ENCODE measurements at places on chromosomes 7 and 10. TPM values are rescaled to one million over a fixed set of nuclear protein-coding genes. Genes with fewer than 3 reads are reported as not detected.

DNA sequence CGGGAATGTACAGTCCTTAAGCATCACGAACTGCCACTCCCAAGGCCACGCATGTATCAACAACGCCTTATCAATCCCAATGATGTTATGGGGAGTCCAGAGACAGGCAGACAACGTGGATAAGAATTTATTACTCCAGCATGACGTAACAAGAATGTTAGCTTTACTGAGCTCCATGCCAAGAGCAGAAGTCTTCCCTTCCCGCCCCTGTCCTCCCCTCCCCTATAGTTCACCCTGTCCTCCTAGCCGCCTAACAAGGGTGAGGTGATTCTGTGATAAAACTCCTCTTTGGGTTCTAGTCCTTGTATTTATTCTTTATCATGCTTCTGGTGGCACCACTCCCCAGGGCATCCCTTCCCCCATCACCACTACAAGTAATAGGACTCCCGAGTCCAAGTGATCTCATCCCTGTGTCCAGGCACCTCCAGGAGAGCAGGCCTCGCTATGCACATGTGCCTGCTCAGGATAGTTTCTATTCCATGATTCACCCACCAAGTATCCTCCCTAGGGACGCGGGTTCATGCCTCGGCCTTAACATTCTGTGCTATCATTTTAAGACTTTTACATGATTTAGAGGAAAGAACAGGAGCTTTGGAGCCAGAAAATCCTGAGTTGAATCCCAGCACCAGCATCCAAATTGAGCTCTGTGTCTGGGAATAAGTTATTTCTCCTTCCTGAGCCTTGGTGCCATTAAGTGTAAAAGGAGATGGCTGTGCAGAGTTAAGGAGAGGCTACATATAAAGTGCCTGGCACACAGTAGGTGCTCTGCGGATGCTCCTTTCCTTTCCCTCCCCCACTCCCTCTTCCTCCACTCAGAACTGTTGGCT lies 15.4 kb downstream of the GSDME start:
- no peaks in the 10 kb centered on the region for H3K27me3 ChIP-seq
- no peak overlapping the region for H3K4me3 ChIP-seq
- DNase-seq, result peak; percentile 63
- 0 out of 2 replicates have a peak, but pooled peaks cover 8% of the 10 kb centered on the region for H3K36me3 ChIP-seq
- peaks cover 11% of the 10 kb centered on the region for H3K4me1 ChIP-seq

DNA sequence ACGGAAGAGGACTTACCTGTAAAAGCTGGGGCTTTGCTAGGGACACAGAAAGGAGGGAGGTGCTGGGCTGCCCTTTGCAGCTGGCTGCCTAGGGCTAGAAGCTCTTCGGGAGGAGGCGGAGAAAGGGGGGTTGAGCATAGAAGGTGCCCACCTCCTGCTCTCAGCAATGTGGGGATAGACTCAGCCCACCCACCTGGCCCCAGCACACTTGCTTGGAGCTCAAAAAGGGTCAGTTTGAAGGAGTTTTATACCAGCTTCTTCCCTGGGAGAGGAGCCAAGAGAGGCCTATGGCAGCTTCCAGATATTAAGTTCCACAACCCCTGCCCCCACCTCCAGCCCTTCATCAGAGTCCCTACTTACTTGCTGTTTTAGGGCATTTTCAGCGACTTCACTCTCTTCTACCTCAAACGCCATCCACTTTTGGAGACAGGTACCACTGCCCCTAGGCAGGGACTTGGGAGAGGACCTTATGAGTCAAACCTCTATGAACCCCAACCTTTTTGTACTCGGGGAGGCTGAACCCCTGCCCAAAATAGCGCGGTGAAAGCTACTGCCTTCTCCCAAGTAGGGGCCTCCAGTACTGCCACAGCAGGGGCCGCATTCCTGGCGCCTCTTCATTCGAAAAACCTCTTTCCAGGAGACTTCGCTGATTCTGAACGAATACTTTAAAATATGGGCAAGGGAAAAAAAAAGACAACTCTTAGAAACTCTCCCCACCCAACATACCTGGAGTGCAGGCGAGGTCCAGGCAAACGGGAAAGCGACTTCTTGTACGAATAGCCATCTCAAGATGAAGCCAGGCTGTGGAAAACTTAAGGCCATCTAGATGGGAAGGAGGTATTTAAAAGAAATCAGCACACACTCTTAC lies 1.2 kb upstream of the EVX1 start:
- no peak overlapping the region for H3K27ac ChIP-seq
- no peak for DNase-seq
- peaks cover 7% of the 10 kb centered on the region for H3K4me1 ChIP-seq
- peaks cover 13% of the 10 kb centered on the region for H3K27me3 ChIP-seq
- no peak overlapping the region for H3K4me3 ChIP-seq

- no peak overlapping the region for H3K27ac ChIP-seq
- H3K27me3 ChIP-seq, result no peaks in the 10 kb centered on the region
- H3K36me3 ChIP-seq, result no peaks in the 10 kb centered on the region
- H3K4me1 ChIP-seq, result no peaks in the 10 kb centered on the region
- DNase-seq, result peak; percentile 82
Measured at GRCh38 chr10:108911814-108912541, 1011.3 kb downstream of the XPNPEP1 start.

GRCh38 chr7:73827567-73828106 lies 3.2 kb upstream of the CLDN4 start:
- peak overlapping the region; percentile 96 for H3K27ac ChIP-seq
- H3K27me3 ChIP-seq, result no peaks in the 10 kb centered on the region
- peak; percentile 84 for DNase-seq
- peak overlapping the region; percentile 47 for H3K4me3 ChIP-seq
- peaks cover 12% of the 10 kb centered on the region for H3K36me3 ChIP-seq
- H3K4me1 ChIP-seq, result peaks cover 62% of the 10 kb centered on the region

GRCh38 chr10:132676193-132676891 lies 109.6 kb downstream of the NKX6-2 start:
- H3K4me3 ChIP-seq, result no peak overlapping the region
- no peak overlapping the region for H3K27ac ChIP-seq
- H3K36me3 ChIP-seq, result 0 out of 2 replicates have a peak, but pooled peaks cover 6% of the 10 kb centered on the region

DNA sequence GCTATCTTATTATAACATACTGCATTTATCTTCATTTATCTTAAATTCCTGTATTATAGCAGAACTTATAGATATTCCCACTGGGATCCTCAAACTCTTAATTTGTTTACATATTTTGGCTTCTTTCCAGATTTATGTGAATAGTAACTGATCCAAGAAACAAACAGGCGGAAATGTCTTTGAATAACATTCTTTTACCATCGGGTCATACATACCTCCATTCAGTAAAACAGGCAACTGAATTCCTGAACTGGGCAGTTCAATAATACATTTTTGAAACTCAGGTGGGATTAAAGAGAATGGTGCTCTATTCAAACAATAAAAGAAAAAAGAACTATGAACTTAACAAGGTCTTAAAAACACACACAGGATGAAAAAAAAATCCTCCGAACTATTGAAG lies 337.4 kb downstream of the CRPPA start:
- H3K36me3 ChIP-seq, result no peaks in the 10 kb centered on the region
- H3K27me3 ChIP-seq, result no peaks in the 10 kb centered on the region
- H3K4me3 ChIP-seq, result no peak overlapping the region
- DNase-seq, result peak; percentile 75

DNA sequence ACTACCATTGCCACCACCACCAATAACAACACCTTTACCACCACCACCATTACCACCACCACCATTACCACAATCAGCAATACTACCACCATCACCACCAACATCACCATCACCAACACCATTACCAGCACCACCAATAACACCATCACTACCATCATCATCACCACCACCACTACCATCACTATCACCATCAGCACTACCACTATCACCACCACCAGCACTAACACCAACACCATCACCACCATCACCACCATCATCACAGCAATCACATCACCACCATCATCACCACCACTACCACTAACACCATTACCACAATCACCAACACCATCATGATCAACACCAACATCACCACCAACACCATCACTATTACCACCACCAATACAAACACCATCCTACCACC lies 249.5 kb downstream of the GRID1 start:
- no peaks in the 10 kb centered on the region for H3K27me3 ChIP-seq
- no peak overlapping the region for H3K27ac ChIP-seq
- DNase-seq, result no peak

DNA sequence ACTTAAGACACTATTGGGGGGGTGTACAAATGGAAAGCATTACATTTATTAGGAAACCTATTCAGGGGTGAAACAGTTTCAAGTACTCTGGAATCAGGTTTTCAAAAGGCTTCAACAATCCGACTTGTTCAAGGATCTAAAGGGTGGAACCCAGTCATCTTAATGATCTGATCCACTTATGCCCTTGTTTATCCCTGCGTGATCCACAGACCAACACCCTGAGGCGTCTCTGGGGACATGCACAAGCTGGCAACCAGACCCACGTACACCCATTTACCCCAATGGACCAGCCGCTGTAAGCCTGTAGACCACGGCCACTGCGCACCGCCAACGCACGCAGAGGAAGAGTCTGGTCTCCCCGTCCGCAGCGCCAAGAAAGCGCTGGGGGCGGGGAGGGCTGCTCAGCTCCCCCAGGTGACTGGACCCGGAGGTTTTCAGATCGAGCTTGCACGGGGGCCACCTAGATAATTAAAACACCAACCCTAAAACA lies 13.4 kb downstream of the HNRNPF start:
- peaks cover 62% of the 10 kb centered on the region for H3K36me3 ChIP-seq
- H3K4me3 ChIP-seq, result peak overlapping the region; percentile 78
- peak overlapping the region; percentile 93 for H3K27ac ChIP-seq
- DNase-seq, result no peak
- no peaks in the 10 kb centered on the region for H3K27me3 ChIP-seq
- peaks cover 48% of the 10 kb centered on the region for H3K4me1 ChIP-seq

DNA sequence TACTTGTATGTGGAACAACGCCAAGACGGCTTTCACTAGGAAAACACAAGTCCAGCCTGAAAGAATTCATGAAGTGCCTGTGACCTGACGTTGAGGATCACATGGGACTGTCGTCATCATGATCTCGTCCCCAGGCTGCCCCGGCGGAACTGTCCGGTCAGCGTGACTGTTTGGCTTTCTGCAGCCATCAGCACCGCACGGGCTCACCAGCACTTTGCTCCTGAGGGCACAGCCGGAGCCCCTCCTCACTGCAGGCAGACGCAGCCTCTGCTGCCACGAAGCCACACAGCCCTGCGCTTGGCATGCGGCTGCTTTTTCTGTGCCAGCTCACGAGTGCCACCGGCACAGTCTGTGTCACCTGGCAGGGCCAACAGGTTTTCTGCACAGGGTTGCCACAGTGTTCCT lies 9.4 kb upstream of the GET4 start:
- peaks cover 23% of the 10 kb centered on the region for H3K36me3 ChIP-seq
- DNase-seq, result no peak
- H3K4me1 ChIP-seq, result no peaks in the 10 kb centered on the region
- H3K27me3 ChIP-seq, result no peaks in the 10 kb centered on the region
- H3K4me3 ChIP-seq, result no peak overlapping the region

- peak overlapping the region; percentile 36 for H3K4me3 ChIP-seq
- no peaks in the 10 kb centered on the region for H3K36me3 ChIP-seq
- no peaks in the 10 kb centered on the region for H3K27me3 ChIP-seq
- H3K27ac ChIP-seq, result peak overlapping the region; percentile 88
Measured at GRCh38 chr10:50469778-50470193, 154.0 kb downstream of the SGMS1 start.

Gene AQP1
- 1.2 TPM for total RNA-seq

Gene SLC35G1
- 4.1 TPM for total RNA-seq

Gene WNT8B
- 0.29 TPM for total RNA-seq

Gene TMEM254
- total RNA-seq, result 53.7 TPM

Gene ACHE
- 1.3 TPM for total RNA-seq

Data from PC-3 (cell line).